ENCODE measurements at places on chromosomes 3 and 15. TPM values are rescaled to one million over a fixed set of nuclear protein-coding genes. Genes with fewer than 3 reads are reported as not detected.

The CEMIP gene
- total RNA-seq: not detected

The SCAP gene
- total RNA-seq: 75.1 TPM

The BCL2A1 gene
- 29.9 TPM for total RNA-seq

The FAM131A gene
- total RNA-seq: 4.8 TPM

The CPLX3 gene
- total RNA-seq: 0.27 TPM

The MEIS2 gene
- total RNA-seq: not detected

The FOXB1 gene
- 0.27 TPM for total RNA-seq

The ADAMTSL3 gene
- not detected for total RNA-seq

The IGDCC3 gene
- total RNA-seq: not detected

The PLOD2 gene
- total RNA-seq: 1.4 TPM

The KLF13 gene
- total RNA-seq: 194 TPM

The ST8SIA2 gene
- total RNA-seq: not detected

The RETNLB gene
- total RNA-seq: not detected

The GOLGA8S gene
- total RNA-seq: 0.42 TPM

DNA sequence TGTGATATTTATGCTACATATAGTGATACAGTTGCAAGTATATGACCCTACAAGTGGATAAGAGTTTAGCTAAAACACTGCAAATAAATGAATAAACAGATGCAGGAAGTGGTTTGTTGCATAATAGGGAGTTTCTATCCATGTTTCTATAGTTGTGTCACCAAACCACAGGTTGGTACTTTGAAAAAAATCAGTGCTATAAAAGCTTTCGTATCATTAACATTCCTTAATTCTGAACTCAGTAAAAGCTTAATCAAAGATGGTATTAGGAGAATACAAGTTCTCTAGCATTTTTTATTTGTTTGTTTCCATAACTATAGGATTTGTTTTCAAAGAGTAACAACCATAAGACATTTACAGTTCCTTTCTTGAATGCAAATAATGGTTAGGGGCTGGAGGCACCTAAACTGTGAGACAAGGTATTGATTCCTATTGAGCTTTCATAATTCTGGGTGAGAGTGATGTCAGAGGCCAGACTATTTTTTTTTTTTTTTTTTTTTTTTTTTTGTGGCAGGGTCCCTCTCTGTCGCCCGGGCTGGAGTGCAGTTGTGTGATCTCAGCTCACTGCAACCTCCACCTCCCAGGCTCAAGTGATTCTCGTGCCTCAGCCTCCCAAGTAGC, 29.6 kb downstream of the CPOX start:
- H3K27me3 ChIP-seq: no peaks in the 10 kb centered on the region
- no peaks in the 10 kb centered on the region for H3K36me3 ChIP-seq
- H3K4me3 ChIP-seq: no peak overlapping the region
- peak overlapping the region; percentile 42 for H3K27ac ChIP-seq
- peaks cover 32% of the 10 kb centered on the region for H3K4me1 ChIP-seq

- no peak overlapping the region for H3K27ac ChIP-seq
- H3K4me1 ChIP-seq: no peaks in the 10 kb centered on the region
- no peak for DNase-seq
- no peaks in the 10 kb centered on the region for H3K27me3 ChIP-seq
- no peak overlapping the region for H3K4me3 ChIP-seq
Measured at GRCh38 chr3:90005281-90005847, 897.9 kb downstream of the EPHA3 start.

DNA sequence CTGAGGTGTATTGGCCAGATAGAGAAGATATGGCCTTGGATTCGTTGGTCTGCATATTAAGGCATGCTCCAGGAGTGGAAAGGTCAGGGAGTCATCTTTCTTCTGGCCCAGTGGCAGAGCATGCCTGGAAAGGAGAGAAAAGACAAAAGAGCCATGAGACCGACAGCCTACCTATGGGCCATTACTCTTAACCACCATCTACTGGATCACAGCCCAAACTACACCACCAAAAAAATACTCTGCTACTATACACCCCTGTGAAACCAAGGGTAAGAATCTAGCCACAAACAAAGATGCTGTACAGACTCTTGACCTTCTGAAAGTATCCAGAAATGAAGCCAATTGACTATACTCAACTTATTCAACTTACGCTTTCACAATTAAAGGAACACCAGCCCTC, 96.1 kb upstream of the PLSCR5 start:
- no peaks in the 10 kb centered on the region for H3K27me3 ChIP-seq
- DNase-seq: no peak
- H3K27ac ChIP-seq: no peak overlapping the region
- no peaks in the 10 kb centered on the region for H3K4me1 ChIP-seq

GRCh38 chr3:46089237-46090011, 62.1 kb upstream of the XCR1 start:
- no peaks in the 10 kb centered on the region for H3K36me3 ChIP-seq
- peaks cover 9% of the 10 kb centered on the region for H3K4me1 ChIP-seq
- DNase-seq: no peak

GRCh38 chr3:74722211-74722610, 107.8 kb upstream of the CNTN3 start:
- no peaks in the 10 kb centered on the region for H3K4me1 ChIP-seq
- DNase-seq: no peak
- H3K27ac ChIP-seq: no peak overlapping the region

DNA sequence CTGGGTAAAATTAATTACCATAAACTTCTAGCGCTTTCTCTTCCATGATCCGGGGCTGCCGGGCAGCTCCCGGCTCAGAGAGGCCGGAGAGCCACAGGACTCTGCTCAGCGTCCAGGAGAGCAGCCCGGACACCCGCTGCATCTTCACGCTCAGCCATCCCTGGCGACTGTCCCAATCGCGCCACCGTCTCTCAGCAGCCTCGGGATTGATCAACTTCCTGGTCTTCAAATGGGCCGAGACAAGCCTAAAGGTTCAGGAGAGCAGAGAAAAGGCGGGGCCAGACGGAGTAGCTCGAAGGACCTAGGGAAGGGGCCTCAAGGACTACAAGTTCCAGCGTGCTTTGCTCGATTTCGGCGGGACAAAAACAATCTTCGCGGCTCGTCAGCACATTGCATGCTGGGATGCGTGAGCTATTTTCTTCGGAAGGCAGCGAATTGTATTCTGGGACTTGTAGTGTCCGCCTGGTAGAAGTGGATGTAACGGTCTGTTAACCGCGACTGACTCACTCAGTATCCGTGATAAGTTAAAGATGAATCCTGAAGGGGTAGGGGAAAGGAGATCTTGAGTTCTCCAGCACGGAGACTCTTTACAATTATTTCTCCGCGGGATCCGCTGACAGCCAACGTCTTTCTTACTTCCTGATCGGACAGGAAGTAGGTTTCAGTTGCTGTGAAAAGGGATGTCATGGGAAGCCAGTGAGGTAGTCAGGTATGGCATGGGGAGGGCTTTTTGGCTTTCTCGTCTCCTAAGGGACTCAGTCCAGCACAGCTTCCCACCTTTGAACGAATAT, at the start of gene CIAO2A:
Gene CIAO2A, minus strand, starts transcription at position 212 of the 791 bp plus-strand sequence. Its CDS starts 70 bp downstream, at position 142.
- H3K27ac ChIP-seq: peak within 1 kb of the TSS; percentile 88
- DNase-seq: peak; percentile 90
- peaks cover 41% of the 10 kb centered on the region for H3K4me1 ChIP-seq
- H3K4me3 ChIP-seq: peak within 1 kb of the TSS; percentile 87

DNA sequence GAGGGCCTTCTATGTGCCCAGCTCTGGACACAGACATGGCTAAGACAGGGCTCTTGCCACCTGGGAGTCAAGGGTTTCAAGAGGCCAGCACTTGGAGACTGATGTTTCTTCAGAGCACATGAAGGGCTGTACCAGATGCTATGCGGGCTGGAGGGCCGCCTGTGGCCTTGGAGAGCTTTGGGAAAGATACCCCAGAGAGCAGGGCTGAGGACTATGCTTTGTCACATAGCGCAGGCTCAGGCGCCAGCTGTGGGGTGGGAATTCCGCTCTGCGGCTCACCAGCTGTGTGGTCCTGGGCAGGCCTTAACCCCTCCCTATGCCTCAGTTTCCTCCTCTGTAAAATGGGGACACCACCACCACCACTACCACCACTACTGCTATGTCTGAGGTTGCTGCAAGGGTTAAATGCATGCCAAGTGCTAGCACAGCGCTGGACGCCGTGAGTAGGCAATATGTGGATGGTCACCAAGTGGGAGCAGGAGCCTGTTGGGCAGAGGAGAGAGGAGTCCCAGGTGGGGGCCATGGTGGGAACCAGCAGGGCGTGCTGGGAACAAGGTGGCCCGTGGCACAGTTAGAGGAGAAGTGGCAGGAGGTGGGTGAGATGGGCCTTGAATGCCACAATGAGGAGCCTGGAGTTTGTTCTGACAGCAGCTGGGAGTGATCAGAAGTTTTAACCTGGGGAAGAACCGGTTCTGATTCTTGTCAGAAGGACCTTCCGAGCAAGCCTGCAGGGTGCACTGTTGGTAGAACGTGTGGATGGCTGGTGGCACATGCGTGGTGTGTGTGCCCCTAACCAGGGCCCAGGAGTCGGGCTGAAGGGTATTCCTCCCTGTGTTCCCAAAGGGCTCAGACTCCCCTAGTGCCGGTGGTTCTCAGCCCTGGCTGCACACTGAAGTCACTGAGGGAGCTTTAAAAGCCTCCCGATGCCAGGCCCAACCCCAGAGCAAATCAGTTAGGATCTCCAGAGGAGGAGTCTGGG, 41.7 kb downstream of the FEM1B start:
- H3K4me3 ChIP-seq: no peak overlapping the region
- H3K4me1 ChIP-seq: no peaks in the 10 kb centered on the region
- H3K27me3 ChIP-seq: no peaks in the 10 kb centered on the region
- no peak for DNase-seq

DNA sequence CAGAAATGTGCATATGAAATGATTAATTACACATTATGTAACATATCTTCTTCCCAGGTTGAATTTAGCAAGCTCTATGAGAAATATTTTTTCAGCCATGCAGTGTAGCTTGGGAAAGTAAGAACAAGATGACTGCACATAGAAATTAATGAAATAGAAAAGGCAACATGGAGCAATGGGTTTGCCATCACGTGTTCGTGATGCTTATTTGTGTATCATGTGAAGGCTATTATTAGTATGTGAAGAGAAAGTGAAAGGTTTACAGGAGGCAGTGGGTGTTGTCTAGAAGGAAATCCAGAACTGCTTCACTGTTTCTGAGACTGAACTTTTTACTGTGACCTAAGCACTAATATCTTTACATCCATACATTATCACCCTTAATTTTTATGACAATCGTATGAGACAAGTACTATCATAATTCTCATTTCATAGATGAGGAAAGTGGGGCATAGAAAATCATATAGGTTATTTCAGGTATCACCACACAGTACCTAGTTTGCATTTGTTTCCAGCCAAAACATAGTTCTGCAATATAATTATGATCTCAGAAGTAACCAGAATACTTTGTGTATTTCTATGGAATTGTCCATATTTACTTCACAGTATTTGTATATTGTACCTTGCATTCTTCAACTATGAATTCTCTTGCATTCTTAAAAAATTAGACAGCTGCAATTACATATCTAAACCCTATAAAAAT, 14.9 kb downstream of the SERPINI1 start:
- no peaks in the 10 kb centered on the region for H3K27me3 ChIP-seq
- no peaks in the 10 kb centered on the region for H3K36me3 ChIP-seq
- H3K27ac ChIP-seq: no peak overlapping the region
- no peaks in the 10 kb centered on the region for H3K4me1 ChIP-seq

DNA sequence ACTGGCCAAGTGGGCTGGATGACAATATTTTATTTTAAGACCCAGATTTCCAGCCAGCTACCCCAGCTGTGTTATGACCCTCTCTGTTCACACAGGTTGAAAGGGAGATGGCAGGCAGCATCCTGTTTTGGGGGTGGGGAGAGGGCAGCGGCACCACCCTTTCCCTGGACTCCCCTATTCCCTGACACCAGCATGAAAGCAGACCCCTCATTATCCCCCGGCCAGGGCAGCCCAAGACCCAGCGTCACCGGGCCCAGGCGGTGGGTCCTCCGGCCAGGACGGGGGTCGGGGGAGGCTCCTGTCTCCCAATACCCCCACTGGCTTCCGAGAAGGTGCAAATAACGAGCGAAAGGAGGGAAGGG, 127.6 kb upstream of the MEF2A start:
- H3K27ac ChIP-seq: peak overlapping the region; percentile 43
- no peaks in the 10 kb centered on the region for H3K36me3 ChIP-seq
- DNase-seq: no peak

GRCh38 chr3:128343287-128344051, 123.2 kb downstream of the DNAJB8 start:
- no peaks in the 10 kb centered on the region for H3K36me3 ChIP-seq
- no peak for DNase-seq
- H3K4me3 ChIP-seq: no peak overlapping the region
- no peaks in the 10 kb centered on the region for H3K27me3 ChIP-seq
- no peak overlapping the region for H3K27ac ChIP-seq

- DNase-seq: no peak
- no peaks in the 10 kb centered on the region for H3K36me3 ChIP-seq
- no peaks in the 10 kb centered on the region for H3K27me3 ChIP-seq
- no peak overlapping the region for H3K27ac ChIP-seq
- H3K4me1 ChIP-seq: no peaks in the 10 kb centered on the region
- H3K4me3 ChIP-seq: no peak overlapping the region
Measured at GRCh38 chr3:100936931-100937330, 56.3 kb downstream of the ABI3BP start.

- peaks cover 40% of the 10 kb centered on the region for H3K36me3 ChIP-seq
- H3K27me3 ChIP-seq: no peaks in the 10 kb centered on the region
- no peak overlapping the region for H3K4me3 ChIP-seq
- DNase-seq: peak; percentile 81
- no peaks in the 10 kb centered on the region for H3K4me1 ChIP-seq
Measured at GRCh38 chr3:134473868-134474546, 11.8 kb downstream of the ANAPC13 start.

GRCh38 chr15:68526269-68526668, 52.5 kb upstream of the CORO2B start:
- no peak for DNase-seq
- no peak overlapping the region for H3K4me3 ChIP-seq
- H3K36me3 ChIP-seq: no peaks in the 10 kb centered on the region
- H3K27ac ChIP-seq: no peak overlapping the region

- DNase-seq: no peak
- H3K4me1 ChIP-seq: no peaks in the 10 kb centered on the region
- no peaks in the 10 kb centered on the region for H3K36me3 ChIP-seq
- H3K27ac ChIP-seq: no peak overlapping the region
- no peaks in the 10 kb centered on the region for H3K27me3 ChIP-seq
- H3K4me3 ChIP-seq: no peak overlapping the region
Measured at GRCh38 chr3:124941771-124942170, 7.2 kb upstream of the MUC13 start.

DNA sequence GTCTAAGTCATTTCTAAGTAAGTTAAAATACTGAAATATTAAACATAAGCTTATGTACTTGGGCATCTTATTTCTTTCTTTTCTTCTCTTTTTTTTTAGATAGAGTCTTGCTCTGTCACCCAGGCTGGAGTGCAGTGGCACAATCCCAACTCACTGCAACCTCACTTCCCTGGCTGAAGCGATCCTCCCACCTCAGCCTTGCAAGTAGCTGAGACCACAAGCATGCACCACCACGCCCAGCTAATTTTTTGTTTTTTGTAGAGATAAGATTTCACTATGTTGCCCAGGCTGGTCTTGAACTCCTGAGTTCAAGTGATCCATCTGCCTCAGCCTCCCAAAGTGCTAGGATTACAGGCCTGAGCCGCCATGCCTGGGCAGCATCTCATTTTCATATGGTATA, 16.0 kb upstream of the ZNF710 start:
- H3K27ac ChIP-seq: no peak overlapping the region
- H3K36me3 ChIP-seq: no peaks in the 10 kb centered on the region
- no peaks in the 10 kb centered on the region for H3K4me1 ChIP-seq

- no peaks in the 10 kb centered on the region for H3K27me3 ChIP-seq
- H3K27ac ChIP-seq: no peak overlapping the region
- DNase-seq: no peak
- H3K4me3 ChIP-seq: no peak overlapping the region
- H3K4me1 ChIP-seq: no peaks in the 10 kb centered on the region
Measured at GRCh38 chr3:13610006-13610570, 61.2 kb downstream of the FBLN2 start.

- no peak for DNase-seq
- H3K27me3 ChIP-seq: no peaks in the 10 kb centered on the region
- no peaks in the 10 kb centered on the region for H3K36me3 ChIP-seq
- no peak overlapping the region for H3K27ac ChIP-seq
- no peaks in the 10 kb centered on the region for H3K4me1 ChIP-seq
- no peak overlapping the region for H3K4me3 ChIP-seq
Measured at GRCh38 chr3:168272343-168272985, 176.7 kb upstream of the GOLIM4 start.
